ENCODE measurements at places on chromosomes 12 and 14.

- no peak for DNase-seq
Measured at GRCh38 chr14:71668186-71668912, 263.9 kb upstream of the RGS6 start.

DNA sequence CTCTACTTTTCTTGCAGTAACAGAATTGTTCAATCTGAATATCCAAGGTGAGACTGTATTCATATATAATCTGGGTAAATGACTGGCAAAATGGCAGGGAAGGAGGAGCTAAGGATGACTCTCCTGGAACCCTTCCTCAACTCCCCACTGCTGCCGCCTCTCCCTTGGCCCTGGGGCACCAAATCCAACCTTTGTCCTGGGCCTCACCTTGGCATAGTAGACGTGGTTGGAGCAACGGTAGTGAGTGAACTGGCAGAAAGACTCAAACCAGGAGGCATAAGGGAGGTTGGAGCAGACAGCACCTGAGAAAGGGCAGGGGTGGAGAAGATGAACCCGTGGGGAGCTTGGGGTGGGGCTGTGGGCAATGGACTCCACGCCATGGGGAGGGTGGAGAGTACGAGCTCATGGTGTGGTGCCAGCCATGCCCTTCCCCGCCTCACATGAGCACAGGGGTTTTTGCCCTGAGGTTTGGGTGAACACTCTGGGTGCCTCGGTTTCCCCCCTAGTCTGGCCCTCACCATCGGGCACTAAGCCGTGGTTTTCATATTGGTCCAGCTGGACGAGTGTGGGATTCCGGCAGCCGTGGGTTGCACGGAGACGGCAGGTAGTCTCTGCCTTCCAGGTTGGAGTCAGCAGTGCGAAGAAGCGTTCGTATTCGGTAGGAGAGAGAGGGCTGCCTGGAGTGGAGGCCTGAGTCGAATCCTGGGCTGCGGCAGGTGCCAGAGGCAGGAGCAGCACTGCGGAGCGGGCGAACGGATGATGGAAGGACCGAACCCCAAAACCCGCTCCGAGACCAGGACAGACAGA, 753 bp downstream of the ACRBP start:
- DNase-seq: no peak

DNA sequence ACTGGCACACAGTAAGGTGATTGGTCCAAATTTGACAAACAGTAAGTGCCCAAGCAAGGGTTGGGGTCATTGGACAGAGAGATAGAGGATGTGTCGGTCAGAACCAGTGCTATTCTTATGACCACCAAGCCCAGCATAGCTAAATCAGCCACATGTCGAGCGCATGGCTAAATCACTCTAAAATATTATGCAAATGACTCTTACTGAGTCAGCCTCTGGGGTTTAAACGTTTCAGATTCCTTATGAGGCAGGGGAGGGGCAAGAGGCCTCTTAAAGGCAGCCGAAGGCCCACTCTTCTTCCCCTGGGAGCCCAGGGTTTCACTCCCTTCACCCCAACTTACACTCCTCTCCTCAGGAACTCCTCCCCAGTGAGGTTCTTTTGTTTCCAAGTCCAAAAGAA, 603 bp upstream of the ENDOU start:
- DNase-seq: peak; percentile 68

GRCh38 chr14:44981198-44981597, 19.2 kb downstream of the TOGARAM1 start:
- DNase-seq: no peak

GRCh38 chr12:34346372-34347034, 324.2 kb downstream of the ALG10 start:
- no peak for DNase-seq

DNA sequence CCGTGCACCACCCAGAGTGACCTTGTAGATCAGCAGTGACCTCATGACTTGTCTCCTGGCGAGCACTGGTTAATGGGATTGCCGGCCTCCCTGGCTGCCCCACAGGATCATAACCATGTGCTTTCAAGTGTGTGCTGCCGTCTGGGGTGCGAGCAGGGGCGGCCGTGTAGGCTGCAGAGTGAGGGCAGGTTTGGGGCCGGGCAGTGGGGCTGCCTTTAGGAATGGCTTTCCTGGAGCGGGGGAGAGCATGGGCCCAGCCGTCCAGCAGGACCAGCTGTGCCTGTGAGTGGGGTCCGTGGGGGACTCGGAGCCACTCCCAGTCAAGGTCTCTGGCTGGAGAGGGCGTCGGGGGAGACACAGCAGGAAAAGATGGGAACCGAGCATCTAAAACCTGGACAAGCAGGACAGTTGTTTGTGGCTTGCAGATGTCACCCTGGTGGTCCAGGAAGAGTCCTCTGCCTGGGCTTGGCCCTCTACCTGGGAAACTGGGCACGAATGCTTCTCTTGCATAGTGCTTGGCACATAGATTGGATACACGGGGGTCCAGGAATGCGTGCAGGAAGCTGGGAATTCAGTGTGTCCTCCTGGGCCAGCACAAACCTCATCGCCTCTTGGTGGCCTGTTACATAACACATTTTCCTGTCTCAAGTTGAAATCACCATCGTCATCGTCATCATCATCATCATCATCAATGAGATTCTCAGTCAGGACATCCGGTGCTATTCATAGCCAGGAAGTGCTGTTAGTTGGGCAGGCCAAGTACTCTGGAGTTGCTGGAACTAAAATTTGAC, 96.0 kb downstream of the ADGRD1 start:
- no peak for DNase-seq

DNA sequence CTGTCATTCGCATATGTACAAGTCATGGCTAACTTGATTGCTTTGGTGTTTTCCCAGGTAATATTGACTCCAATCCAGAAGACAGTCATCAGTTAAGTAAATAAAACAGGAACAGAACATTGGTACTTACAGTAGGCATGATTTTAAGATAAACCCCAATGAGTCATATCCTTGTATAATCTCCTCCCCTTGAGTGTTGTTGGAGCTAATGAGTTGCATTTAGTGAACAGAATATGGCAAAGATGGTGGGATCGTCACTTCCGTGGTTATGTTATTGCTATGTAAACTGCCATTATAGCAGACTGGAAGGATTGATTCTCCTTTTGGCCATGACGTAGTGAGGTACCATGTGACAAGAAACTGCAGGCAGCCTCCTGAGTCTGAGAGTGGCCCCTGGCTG, 102.2 kb downstream of the TMX1 start:
- no peak for DNase-seq

- DNase-seq: no peak
Measured at GRCh38 chr12:55041345-55042055, 21.7 kb downstream of the NEUROD4 start.

Measured in amniotic stem cell (primary cell).